CMK (cell line): ENCODE measurements at places on chromosomes 2 and 18.

GRCh38 chr2:196177124-196177523 lies 5.7 kb upstream of the STK17B start:
- no peak for DNase-seq

DNA sequence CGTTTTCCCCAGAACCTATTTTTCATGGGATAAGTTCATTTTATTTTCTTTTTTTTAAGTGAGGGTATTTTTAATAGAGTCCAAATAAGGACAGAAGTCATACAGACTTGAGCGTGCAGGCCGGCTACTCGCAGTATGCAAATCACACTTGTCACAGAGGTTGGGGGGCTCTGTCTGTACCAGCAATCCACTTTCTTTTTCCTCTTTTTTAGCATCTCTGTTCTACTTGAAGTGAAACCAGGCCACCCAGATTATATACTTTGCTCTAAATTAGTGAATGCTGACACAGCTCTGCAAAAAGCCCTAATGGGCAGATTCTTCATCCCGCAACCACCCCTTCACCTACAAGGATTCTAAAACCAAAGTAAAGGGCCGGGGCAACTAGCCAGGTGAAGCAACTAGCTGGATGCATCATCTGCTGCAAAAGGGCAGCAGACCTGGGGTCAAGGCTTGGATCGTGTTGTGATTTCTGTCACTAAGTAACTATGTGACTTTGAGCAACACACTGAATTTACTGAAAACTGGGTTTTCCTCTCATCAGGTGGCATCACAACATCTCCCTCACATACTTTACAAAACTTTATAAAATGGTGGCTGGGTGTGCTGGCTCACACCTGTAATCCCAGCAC lies 18.4 kb downstream of the KDSR start:
- no peak for DNase-seq

DNA sequence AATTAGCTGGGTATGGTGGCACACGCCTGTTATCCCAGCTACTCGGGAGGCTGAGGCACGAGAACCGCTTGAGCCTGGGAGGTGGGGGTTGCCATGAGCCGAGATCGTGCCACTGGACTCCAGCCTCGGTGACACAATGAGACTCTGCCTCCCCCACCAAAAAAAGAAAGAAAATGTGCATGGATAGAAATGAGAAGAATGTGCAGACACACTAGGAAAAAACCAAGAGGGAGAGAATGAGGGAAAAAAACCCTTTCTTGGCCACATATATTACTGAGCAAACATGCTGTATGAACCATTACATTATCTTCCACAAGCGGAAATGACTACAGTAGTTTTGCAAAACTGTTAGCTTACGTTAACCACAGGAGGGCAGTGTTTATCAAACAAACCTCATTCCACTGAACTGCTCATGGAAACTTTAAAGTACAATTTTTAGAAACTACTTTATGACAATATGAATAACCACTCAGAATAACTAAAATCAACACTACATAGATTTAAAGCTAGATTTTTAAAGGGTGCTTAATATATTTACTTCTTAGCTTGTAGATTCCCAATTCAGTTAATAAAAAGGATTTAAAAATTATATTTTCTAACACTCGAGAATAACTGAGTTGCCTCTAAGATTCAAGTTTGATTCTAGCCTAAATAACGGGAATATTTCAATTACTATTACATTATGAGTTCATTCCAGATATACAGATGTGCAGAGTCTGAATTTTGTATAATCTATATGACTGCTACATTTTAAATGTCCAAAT lies 26.4 kb downstream of the ASXL2 start:
- peak; percentile 56 for DNase-seq

DNA sequence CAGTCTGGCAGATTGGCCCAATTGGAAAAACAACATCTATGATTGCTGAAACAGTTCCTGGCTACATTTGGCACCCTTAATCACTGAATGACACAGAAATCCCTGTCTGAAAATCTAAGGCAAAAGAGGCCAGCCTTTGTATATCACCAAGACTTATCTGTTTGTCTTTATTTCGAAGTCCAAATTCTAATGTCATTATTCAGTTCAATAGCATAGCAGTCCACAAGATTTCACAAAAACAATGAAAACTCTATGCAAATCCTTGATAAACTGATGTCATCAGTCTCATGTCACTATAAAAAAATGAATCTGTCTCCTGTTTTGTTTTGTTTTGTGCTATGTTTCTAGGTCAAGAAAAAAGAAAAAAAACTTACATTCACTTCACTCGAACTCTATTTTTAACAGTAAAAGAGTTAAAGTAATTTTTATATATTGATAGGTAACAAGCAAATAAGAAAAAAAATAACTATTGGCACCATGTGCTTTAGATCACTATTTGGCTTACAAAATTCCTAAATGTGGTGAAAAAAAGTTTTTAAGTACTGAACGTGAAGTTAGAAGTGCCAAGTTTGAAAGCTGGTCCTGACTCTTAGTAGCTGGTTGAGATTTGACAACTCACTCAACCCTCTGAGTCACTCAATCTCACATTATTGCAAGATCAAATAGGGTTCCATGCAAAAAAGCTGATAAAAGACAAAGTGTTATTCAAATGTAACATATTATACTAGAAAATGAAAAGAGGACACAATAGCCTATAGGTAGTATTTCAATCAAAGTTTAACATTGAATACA lies 359.3 kb downstream of the IRS1 start:
- DNase-seq: no peak

- DNase-seq: peak; percentile 98
These were observed 195.1 kb downstream of the LPIN1 start for GRCh38 chr2:11941201-11942177.

DNA sequence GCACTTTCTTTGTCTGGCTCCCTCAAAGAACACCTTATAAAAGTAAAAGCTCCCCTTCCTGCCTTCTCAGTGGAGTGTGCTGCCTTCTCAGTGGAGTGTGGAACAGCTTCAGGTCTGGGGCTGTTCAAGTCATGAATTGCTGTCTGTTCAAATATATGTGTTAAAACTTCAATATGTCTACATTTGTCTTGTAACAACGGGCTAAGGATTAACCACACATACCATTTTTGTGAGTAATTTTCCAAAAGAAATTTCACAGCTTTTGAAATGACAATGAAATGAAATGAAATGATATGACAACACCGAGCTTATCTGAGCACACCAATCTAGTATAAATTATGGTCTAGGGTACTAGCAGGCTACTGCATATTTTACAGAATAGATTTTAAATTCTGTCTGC lies 42.9 kb downstream of the CABYR start:
- no peak for DNase-seq

- no peak for DNase-seq
These were observed at the start of gene GALR1 for GRCh38 chr18:77249569-77250500. TSS of gene GALR1 (plus strand) at chr18:77249848. CDS start at chr18:77250549, 701 bp downstream.

GRCh38 chr2:241185961-241186360 lies 2.5 kb upstream of the ANO7 start:
- no peak for DNase-seq

GRCh38 chr2:240983361-240983995 lies 14.9 kb upstream of the SNED1 start:
- no peak for DNase-seq

DNA sequence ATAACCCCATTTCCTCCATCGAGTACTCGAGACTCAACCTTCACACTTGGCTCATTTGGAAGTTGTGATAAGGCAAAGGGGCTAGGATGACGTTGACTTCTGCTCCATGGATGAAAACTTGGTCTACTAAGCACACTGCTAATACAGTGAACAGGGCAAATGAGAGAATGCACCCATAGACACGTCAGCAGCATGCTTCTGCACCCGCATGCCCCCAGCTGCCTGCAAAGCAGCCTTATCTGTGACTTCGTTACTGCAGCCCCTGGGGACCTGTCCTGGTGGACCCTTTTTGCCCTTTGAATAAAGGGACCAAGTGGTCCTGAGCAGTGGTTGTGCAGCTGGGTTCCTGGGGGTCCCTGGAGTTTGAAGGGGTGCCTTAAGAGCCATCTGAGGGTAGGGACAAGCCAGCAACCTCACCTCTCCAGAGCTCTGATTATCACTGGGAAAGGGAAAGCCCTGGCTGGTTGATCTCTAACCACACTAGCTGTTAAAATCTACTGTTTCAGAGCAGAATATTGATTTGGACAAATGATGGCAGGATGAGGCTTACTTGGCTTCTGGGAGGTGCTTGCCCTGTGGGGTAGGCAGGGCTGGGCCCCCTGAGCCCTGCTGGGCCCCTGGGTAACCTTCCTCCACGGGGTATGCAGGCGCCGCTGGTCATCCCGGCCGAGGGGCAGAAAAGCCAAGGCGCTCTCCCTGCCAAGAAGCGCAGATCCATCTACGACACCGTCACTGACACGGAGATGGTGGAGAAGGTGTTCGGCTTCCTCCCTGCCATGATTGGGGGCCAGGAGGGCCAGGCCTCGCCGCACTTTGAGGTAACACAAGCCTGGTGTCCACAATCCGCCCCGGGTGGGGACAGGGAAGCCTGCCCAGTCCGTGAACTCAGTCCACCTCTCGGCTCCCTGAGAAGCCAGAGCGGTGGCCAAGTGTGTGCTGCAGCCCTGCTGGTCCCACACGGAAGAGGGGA lies 37.6 kb upstream of the GPR17 start:
- no peak for DNase-seq

GRCh38 chr18:3367491-3368091 lies 82.4 kb upstream of the TGIF1 start:
- DNase-seq: no peak

- no peak for DNase-seq
These were observed 1529.5 kb downstream of the LRP1B start for GRCh38 chr2:140601342-140601741.

- DNase-seq: no peak
These were observed 33.0 kb upstream of the MRPL33 start for GRCh38 chr2:27738349-27739057.

DNA sequence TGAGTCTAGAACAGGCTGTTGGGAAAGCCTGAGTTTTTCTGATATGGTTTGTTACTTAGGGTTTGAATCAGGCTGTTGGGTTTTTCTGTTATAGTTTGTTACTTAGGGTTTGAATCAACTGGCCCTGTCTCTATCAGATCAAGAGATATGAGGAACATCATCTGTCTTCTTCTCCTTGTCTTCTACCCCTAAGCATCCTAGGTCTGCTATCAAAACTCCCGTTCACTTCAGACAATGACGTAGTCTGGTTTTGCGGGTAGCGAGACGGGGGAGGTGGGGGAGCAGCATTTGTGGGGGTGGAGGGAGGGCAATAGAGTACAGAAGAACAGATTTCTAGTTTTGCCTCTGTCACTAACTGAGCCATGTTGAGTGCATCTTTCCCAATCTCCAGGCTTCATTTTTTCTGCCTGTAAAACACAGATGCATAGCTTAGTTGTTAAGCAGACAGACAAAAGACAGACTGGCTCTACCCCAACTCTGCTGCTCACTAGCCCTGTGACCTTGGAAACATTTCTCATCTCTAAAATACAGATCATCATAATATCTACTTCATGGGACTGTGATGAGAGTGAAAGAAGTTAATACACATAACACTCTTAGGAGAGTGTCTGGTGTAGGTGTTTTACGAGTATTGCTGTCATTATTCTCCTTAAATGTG lies 9.1 kb downstream of the TNP1 start:
- no peak for DNase-seq

- DNase-seq: no peak
These were observed 1.3 kb upstream of the ANKRD12 start for GRCh38 chr18:9135081-9135911.

- no peak for DNase-seq
These were observed 51.4 kb downstream of the SPATS2L start for GRCh38 chr2:200357845-200358244.

DNA sequence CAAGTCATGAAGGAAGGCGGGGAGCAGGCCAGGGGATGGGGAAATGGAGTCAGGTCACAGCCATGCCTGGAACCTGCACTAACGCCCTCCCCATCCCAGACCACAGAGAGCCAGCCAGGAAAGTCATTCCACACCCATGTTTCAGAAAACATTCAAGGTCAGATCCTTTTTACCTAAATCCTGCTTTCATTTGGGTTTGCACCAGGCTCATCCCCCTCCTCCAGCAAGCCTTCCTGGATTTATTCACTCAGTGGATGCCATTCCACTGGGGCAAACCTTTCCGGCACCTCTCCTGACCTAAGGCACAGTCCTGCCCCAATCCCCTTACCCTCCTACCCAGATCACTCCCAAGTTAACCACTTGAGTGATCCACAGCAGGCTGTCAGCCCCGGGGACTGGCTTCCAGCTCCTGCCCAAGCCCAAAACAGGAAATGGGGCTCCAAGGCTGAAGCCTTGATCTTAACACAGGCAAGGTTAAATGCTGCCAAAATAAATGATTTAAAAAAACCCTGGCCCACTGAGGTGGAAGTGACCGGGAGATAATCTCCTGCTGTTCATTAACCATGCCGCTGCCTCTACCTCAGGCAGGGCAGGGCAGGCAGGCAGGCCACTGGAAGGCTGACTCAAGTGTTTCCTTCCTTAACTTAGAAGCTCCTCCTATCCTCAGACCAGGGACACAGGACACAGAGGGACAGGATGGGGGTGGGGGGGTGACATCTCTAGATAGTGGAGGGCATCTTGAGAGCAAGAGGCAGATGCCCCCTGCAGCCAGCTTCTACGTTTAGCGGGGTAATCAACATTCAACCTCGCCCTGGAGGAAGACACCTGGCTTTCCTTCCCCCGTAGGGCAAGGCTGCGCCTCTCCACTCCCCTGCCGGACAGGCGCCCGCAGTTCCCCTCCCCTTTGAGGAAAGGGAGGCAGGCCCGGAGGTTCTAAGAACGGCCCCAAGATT lies 1.4 kb downstream of the RAB11FIP5 start:
- DNase-seq: no peak

GRCh38 chr2:58702302-58702885 lies 461.3 kb upstream of the FANCL start:
- DNase-seq: no peak

DNA sequence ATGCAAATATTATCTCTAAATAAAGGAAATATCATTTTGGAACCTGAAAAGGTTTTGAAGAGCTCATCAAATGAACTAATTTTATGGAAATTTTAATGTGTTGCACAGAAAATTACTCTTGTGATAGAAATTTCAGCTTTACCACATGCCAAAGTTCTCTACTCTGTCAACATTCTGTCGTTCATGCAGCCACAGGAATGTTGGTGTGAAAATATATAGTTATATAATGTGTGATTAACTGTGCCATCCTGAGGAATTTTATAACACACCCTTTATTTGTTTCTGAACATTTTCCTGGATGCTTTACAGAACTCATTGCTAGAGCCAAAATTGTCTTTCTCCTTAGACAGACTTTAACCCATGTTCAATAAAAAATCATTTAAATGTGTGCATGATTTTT lies 202.5 kb upstream of the SLC8A1 start:
- no peak for DNase-seq

GRCh38 chr2:163248376-163249253 lies 410.0 kb upstream of the KCNH7 start:
- DNase-seq: no peak

DNA sequence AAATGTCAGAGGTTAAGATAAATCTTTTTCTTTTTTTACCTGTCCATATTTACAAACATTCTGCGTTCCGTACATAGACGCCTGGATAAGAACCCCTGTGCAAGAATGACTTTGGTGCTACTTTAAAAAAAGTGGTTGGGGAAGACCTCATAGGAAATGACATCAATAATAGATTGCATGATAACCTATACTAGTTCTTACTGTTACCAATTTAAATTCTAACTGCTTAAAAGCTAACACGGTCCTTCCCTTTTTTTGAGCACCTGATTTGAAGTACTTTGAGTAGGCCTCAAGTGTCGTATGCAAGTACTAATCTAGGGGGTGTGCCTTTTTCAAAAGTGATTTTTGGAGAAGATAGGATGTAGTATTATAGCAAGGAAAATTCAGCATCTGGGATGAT lies 2.1 kb downstream of the SLC39A10 start:
- no peak for DNase-seq

- no peak for DNase-seq
These were observed 41.6 kb downstream of the ANKRD44 start for GRCh38 chr2:197268786-197269584.
